ENCODE measurements at places on chromosomes 2 and 18.

GRCh38 chr2:109133746-109134145 lies 4.7 kb downstream of the SH3RF3 start:
- DNase-seq: no peak

- DNase-seq: no peak
Observed at GRCh38 chr2:9565436-9566153, 10.0 kb upstream of the ADAM17 start.

DNA sequence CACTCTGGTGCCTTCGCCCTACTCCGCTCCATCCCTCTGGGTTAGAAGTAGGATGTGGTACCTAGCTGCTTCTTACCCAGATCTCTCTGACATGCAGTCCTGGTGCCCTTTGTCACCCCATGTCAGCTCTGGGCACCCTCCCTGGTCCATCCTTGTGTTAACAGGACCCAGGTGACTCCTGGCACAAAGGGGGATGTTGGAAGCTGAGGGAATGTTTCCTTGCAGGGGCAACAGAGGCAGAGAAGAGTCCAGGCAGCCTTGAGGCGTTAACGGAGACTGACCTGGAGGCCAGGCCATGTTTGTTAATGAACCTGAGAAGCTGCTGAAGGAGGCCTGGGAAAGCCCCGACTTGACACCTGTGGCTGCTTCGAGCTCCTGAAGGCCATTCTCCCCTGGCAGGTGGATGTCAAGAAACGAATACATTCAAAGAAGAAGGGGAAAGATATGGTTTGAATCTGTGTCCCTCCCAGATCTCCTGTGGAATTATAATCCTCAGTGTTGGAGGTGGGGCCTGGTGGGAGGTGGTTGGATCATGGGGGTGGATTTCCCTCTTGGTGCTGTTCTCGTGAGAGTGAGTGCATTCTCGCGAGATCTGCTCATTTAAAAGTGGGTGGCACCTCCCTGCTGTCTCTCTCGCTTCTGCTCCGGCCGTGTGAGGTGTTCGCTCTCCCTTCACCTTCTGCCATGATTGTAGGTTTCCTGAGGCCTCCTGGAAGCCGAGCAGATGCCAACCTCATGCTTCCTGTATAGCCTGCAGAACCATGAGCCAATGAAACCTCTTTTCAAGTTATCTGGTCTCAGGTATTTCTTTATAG lies 31.4 kb downstream of the NPPC start:
- no peak for DNase-seq

DNA sequence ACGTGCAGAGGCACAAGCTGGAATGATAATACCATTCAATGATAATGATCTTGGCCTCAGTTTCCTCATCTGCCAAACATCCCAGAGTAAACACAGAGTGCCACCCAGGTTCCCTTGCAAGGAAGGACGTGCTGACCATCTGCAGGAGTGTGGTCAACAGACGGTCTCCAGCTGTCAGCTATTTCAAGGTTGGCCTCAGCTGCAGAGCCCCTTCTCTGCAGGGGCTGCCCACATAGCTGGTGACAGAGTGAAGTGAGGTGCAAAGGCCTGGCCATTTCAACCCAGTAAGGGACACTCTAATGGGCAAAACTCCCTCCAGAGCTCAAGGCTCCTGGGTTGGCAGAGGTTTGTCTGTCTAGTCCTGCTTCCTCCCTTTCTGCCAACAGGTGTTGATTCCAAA lies 8.3 kb upstream of the WNT6 start:
- DNase-seq: no peak

DNA sequence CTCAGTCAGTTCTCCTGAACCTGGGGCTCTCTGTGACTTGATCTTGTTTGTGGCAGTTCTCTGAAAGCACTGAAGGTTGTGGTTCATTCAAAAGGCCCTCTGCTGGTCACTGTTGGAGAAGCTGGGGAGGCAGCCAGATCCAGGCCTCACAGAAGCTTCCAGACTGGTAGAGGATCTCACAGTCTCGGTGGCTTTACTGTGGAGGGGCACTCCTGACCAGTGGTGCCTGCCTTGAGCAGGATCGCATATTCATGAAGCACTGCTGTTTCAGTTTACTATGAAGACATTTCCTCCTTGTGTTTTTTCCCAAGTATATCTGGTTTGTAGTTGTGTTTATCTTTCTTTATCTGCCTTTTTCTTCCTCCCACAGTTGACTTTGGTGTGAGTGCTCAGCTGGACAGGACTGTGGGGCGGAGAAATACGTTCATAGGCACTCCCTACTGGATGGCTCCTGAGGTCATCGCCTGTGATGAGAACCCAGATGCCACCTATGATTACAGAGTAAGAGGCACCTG lies 133.9 kb downstream of the MAP4K4 start:
- peak; percentile 55 for DNase-seq

GRCh38 chr18:68735483-68736343 lies 20.8 kb upstream of the TMX3 start:
- DNase-seq: no peak

DNA sequence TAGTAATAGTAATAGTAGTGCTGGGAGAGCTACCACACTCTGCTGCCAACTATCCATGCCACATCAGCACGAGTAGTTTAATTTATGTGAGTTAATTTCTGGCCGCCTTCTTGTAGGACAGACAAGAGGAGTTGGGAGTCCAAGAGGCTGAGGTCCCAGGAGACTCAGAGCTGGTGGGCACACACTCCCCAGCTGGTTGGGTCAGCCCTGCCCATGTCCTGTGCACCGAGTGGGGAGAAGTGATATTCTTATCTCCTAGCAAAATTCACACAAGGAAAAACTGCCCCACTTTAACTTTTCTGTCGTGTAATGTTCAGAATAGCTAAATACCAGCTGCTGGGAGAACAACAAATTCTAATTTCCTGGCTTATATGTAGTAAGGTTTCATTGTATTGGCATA lies 15.2 kb upstream of the MAP4K4 start:
- DNase-seq: no peak

DNA sequence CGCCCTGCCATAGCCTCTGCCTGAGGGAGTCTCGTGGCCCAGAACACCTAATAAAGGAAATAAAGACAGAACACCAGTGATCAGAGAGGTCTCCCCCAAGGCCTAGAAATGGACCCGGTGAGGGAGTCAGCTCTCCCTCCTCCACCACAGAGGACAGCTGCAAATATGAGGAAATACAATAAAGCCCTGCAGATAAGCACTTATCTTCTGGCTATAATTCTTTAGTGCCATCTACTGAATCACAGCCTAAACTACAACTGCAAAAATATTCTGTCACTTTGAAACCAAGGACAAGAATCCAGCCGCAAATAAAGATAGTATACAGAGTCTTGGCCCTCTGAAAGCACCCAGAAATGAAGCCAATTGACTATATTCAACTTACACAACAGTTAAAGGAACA lies 42.4 kb upstream of the TACR1 start:
- DNase-seq: no peak

- no peak for DNase-seq
Observed at GRCh38 chr18:519019-519879, 18.7 kb upstream of the COLEC12 start.

DNA sequence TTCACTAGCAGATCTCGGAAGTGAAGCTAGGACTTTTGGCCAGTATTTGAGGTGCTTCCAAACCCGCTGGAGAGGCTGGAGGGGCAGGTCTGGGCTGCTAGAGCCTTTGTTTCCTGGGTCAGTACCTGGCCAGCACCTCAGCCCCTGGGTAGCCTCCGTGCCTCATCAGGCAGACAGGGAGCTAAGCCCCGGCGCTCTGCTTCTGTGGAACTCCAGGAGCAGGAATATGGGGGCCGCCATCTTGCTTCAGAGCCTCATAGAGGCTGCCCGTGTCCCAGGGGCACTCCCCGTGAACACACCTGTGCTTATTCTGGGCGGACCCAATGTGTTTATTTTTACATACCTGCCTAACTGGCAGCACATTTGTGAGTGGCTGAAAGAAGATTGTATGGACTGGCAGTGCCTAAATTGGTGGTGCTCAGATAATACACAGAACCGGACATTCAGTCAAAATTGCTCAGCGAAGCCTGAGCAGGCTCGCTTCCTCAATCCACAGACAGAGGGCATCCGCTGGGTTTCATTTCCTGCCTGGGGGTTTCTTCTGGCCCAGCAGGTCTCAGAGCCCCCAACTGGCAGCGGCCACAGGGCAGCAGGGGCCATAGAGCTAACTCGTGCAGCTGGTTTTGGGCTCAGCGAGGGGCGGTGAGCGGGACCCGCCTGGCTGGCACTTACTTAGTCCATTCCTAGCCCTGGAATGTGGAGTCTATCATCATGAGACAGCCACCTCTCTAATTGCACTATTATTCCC lies 176.8 kb upstream of the ALKAL2 start:
- DNase-seq: no peak

DNA sequence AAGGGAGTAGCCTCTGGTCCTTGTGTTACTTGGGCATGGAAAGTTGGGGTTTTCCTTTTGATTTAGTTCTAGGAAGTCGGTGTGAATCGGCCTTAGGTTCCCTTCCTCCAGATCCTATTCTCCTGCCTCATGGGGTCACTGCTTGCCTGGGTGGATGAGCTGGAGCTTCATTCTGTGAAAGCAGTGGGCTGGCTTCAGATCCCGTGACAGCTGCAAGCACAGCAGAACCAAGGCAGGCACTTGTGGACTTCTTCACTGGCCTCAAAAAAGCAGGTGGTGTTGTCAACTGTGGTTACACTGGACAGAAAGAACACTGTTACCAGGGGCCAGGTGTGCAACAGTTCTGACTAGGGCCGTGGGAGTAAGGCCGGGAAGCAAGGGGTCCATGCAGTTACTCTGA lies 243.4 kb downstream of the LDLRAD4 start:
- no peak for DNase-seq

- no peak for DNase-seq
Observed at GRCh38 chr18:77271576-77272481, 22.2 kb downstream of the GALR1 start.

DNA sequence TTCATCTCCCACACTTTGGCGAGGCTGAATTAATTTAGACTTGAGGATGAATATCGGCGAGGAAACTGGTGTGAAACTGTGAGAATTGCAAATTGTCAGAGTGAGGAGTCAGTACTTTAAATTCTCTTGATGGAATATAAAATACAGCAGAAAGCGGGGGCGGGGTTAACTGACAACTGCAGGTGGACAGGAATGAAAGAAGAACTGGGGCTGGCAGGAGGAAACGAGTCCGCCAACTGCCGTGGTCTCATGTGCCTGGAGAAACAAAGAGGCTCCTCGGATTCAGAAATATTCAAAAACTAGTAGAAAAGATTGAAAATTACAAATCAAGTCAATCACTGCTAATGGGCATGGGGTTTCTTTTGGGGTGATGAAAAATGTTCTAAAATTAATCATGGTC lies 44.3 kb downstream of the MOGAT1 start:
- no peak for DNase-seq

DNA sequence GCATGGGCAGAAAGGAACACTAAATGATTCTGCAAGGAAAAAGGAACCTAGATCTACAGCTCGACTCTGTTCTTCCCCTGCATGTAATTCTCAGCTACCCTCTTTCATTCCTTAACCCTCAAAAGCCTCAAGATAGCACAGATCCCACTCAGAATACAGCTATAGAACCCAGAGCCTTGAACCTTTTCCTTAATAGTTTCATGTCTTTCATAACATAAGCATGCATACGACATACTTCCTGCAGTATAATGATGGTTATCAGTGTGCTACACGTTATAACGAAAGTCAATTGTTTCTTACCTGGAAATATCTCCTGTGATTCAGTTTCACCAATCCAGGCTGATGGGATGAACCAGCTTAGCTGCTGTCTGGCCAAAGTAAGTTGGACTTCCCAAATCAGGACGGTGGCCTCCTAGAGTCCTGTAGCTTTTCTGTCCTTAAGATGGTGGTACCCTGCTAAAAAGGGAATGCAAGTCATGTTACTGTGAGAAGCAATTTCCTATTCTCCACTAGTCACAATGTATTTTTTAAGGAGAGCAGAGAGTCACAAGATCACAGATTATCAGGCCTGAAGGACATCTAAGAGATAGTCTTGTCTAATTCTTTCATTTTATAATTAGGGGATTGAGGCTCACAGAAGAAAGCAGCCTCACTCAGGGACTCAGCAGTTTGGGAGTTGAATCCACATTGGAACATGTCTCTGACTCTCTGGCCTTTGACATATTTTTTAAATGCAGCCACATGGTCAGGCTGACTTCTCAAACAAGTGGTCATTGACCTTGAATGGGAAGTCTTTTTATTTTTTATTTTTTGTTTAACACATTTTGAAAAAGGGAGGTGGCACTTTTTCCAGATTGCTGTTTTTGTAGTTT lies 41.8 kb downstream of the CYRIA start:
- DNase-seq: no peak

GRCh38 chr2:100422320-100423055 lies 5.0 kb upstream of the CHST10 start:
- DNase-seq: no peak

DNA sequence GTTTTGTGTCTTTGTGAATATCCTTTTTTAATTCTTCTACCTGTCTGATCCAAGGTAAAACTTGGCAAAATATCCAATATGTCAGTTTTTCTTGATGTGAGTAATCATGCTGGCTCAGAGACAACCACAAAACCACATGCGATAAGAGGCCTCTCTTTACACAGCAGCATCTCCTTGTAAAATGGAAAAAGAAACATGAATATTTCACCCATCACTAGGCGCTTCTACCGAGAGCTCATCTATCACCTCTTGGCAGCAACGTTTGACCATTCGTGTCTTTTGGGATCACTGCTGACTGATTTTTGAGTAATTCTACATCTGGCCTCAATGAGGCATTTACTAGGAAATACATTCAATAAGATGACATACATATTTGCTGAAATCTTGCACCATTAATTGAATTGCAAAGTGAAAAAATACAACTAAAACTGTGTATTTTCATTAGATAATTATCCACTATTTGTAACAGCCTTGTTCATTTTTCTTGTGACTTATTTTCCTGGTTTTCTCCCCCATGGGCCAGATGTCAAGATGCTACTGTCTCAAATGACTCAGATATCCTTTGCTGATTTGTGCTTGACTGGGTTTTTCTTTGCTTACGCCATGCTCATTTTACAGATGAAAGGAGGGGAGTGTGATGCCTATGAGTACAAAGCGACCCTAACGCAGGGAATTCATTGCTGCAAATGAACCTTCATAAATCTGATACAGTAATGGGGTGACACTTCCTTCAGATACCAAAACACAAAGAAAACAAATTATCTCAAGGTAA lies 467.5 kb downstream of the FBXO15 start:
- DNase-seq: no peak

DNA sequence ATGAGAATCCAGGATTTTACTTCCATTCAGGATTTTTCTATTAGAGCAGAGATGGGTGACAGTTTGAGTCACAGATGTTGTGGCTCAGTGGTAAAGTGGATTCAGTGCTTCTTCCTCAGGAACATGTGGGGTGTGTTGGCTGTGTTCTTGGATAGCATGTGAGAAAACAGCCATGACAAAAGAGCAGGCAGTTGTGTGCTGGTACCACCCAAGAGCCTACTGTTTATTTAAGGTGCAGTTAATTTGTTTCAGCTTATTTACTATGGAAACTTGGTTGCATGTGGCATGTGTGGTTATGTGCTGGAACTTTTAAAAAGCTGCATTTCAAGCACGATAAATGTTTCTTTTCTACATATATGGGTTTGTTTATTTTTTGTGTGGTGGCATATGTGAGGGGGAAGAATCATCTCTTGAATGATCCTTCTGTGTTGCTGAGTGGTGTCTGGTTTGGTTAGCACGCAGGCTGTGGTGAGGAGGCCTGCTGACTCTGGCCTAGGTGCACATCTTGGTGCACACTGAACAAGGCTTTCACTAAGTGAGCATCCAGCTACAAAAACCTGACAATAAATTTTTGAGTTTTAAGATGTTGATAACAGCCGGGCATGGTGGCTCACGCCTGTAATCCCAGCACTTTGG lies 67.3 kb downstream of the SPTBN1 start:
- no peak for DNase-seq

- no peak for DNase-seq
Observed at GRCh38 chr2:40118622-40119021, 333.3 kb downstream of the SLC8A1 start.

Measured in effector memory CD8-positive, alpha-beta T cell (primary cell).